Right renal pelvis (tissue), 4 donors: ENCODE measurements at places on chromosomes 16 and 17.

- DNase-seq, result no peak
Measured at GRCh38 chr17:75407655-75408352, 2.3 kb upstream of the GRB2 start.

DNA sequence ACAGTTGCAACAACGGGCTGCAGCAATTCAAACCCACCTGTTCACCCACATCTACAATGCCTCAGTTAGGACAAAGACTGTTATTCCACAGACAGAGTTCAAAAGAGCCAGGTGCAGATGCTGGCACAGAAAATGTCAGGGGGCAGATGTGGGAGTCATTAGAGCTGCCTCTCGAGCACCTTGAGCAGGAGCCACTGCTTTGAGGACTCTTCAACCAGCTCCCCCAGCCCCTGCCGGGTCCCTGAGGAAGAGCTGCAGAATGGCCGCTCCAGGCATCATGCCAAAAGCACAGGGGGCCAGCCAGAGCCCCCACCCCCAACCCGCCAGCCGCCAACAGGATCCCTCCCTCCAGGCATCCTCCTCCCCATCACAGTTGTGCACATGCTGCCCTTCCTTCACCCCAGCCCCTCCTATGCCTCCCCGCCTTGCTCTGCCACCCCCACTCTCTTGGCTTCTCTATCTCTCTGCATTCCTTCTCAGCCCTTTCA lies 20.8 kb downstream of the C17orf67 start:
- no peak for DNase-seq

GRCh38 chr17:72472106-72472505 lies 351.3 kb downstream of the SOX9 start:
- DNase-seq, result no peak

DNA sequence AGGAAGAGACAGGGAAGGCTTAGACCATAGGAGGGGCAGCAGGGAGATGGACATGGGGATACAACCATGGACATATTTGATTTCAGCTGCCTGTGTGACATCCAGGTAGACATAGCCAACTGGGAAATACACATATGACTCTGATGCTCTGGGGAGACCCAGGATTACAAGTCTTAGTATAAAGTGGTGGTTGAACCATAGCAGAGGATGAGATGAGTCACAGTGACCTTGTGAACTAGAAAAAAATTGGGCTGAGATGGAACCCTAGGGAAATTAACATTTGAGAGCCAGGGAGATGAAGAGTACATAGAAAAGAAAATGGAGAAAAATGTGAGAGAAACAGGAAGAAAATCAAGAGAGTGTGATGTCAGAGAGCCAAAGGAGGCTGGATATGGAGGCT lies 10.2 kb downstream of the MARCHF10 start:
- DNase-seq, result no peak

- DNase-seq, result no peak
Measured at GRCh38 chr16:8342276-8342675, 248.0 kb downstream of the TMEM114 start.

DNA sequence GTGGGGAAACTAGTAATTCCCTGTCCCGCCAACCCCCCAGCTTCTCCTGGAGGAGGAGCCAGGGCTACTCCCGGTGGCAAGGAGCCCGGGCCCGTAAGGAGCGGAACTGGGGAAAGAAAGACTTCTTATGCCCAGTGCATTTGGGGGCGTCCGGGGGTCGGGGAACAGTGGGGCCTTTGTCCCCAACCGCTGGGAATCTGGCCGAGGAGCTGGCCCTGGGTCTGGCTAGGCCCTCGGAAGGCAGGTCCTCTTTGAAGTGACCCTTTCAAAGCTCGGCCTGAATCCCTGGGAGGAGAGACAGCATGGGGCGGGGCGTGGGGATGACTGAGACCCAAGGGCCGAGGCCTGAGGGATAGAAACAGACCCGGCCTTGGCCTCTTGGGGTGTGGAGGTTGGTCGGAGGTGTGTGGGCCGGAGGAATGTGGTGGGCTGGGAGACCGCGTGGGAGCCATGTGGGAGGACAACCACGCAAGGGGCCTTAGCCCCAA lies 6.0 kb downstream of the ARHGAP23 start:
- DNase-seq, result no peak

GRCh38 chr17:33940769-33941370 lies 314.2 kb upstream of the CCL2 start:
- no peak for DNase-seq

GRCh38 chr17:72136692-72137091 lies 15.9 kb downstream of the SOX9 start:
- DNase-seq, result no peak

- no peak for DNase-seq
Measured at GRCh38 chr17:37759014-37759637, 14.3 kb upstream of the HNF1B start.

- DNase-seq, result no peak
Measured at GRCh38 chr16:16150117-16150877, 73.0 kb downstream of the ABCC6 start.

GRCh38 chr16:67873435-67874370 lies 851 bp downstream of the EDC4 start:
- no peak for DNase-seq

DNA sequence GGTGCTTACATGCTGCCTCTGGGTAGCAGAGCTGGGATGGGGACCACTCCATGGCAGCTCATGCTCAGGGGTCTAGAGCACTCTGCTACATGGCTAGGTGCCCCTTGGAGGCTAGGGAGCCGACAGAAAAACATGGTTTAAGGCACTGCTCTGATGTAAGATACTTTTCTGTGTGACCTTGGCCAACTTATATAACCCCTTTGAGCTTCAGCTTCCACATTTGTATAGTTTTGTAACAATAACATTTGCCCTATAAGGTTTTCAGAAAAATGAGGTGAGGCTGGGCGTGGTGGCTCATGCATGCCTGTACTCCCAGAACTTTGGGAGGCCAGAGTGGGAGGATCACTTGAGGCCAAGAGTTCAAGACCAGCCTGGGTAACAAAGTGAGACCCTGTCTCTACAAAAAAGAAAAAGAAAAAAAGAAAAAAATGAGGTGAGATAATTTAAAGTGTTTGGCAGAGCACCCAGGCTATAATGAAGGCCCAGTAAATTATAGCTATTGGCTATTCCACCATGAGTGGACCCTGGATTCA lies 3.2 kb downstream of the CES4A start:
- no peak for DNase-seq

- no peak for DNase-seq
Measured at GRCh38 chr16:35598696-35599332, 2139.4 kb downstream of the TP53TG3F start.

- DNase-seq, result no peak
Measured at GRCh38 chr17:62876673-62877405, 68.7 kb upstream of the MARCHF10 start.

DNA sequence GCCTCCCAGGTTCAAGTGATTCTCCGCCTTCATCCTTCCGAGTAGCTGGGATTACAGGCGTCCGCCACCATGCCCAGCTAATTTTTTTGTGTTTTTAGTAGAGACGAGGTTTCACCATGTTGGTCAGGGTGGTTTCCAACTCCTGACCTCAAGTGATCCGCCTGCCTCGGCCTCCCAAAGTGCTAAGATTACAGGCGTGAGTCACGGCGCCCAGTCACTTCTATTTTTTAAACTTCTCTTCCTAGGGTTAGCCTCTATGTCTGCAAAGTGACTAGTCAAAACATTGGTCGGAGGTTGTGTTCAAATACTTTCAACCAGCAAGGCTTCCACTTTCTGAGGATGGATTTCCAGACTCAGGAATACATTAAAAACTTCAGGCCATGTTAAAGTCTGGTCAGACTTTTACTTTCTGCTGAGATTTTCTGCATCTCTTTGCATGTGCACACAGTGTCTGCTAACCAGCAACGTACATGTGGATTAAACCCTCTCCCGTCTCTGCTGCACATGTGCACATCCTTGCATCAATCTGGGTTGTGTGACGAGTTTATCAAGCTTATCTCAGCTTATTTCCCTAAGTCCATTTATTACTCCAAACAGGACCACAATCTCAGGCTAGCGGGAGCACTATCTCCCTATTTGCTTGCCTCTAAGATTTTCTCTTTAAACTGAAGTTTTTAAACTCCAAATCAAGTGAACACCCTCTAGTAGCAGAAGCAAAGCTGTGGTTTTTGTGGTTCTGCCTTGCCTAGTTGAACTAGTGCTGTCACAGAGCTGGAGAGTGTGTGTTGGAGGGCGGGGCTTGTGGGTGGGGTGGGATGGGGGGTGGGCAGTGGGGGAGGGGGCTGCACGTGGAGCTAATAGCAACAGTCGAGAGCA lies 525.2 kb upstream of the GOT2 start:
- DNase-seq, result no peak

GRCh38 chr17:61444831-61445230 lies 7.4 kb upstream of the TBX4 start:
- no peak for DNase-seq

- DNase-seq, result no peak
Measured at GRCh38 chr17:72833128-72833765, 259.2 kb downstream of the SLC39A11 start.

DNA sequence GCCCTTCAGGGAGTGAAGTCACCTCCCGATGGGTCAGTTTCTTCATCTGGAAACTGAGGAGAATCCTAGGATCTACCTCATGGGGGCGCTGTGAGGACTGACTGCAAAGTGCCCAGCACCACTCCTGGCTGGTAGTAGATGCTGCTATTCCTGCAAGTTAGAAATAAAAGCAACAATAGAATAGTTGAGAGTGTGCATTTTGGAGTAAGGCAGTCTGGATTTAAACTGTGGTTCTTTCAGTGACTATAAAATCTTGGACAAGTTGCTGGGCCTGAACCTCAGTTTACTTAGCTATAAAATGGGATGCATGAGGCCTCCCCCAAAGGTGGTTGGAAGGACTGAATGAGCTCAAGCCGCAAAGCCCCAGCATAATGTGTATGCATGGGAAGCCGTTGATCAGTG lies 70.6 kb downstream of the CYB5B start:
- no peak for DNase-seq

- DNase-seq, result no peak
Measured at GRCh38 chr17:70070305-70071027, 4.6 kb upstream of the KCNJ16 start.
